ENCODE measurements at places on chromosomes 2 and 18.

DNA sequence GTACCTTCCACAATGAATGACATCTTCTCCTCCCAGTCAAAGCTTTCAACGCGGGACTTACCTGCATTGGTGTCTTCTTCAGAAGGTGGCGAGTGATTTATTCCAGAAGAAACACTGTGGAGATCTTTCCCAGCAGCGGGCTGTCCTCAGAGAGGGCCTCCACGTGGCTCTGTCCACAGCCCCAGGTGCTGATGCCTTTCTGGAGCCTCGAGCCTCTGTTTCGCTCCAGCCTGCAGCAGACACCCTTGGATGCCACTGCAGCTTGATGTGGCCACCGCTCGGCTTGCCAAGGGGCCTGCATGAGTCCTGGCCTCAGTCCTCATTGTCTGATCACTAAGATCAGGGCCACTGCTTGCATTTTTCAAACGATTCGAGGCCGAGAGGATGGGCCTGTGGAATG is 46.6 kb upstream of the GALR1 start:
- DNase-seq = no peak

GRCh38 chr2:116754381-116755101 is 1060.0 kb upstream of the DDX18 start:
- no peak for DNase-seq

DNA sequence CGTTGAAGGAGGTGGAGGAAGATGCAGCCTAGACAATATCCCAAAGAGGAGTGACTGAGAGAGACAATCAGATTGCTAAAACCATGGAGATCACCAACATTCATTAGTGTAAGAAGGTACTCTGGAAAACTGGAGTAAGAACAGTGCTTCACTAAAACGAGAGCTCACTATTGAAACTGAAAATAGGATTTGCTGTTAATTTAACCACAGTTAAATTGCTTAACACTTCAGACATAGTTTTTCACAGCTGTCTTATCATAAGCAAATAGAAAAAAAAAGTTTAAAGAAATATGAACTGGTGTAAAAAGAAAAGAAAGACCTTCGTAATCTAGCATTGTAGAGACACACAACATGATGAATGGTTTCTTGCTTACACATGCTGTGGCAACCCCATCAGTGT is 1049.8 kb upstream of the CHAC2 start:
- DNase-seq = no peak

GRCh38 chr2:205770577-205770976 is 88.3 kb downstream of the NRP2 start:
- DNase-seq = no peak

Measured in stimulated activated naive CD4-positive, alpha-beta T cell treated with Interleukin-2 at 50 U/mL for 16 hours (primary cell).